ENCODE measurements at places on chromosomes 2 and 18. TPM values are rescaled to one million over a fixed set of nuclear protein-coding genes. Genes with fewer than 3 reads are reported as not detected.

The ST6GAL2 gene
- total RNA-seq = not detected

The FAP gene
- not detected for total RNA-seq

The GALNT5 gene
- 0.08 TPM for total RNA-seq

The PTPRN gene
- 6.3 TPM for total RNA-seq

The LOXL3 gene
- total RNA-seq = 4.4 TPM

The FTCDNL1 gene
- total RNA-seq = 2.4 TPM

The RUFY4 gene
- 2.4 TPM for total RNA-seq

The POTEC gene
- total RNA-seq = not detected

Measured in activated T-helper 17 cell treated with anti-CD3 and anti-CD28 coated beads, Interleukin-2, amount 50 U/mL, for 72 hours (primary cell).